ENCODE measurements at places on chromosomes 16 and 17.

DNA sequence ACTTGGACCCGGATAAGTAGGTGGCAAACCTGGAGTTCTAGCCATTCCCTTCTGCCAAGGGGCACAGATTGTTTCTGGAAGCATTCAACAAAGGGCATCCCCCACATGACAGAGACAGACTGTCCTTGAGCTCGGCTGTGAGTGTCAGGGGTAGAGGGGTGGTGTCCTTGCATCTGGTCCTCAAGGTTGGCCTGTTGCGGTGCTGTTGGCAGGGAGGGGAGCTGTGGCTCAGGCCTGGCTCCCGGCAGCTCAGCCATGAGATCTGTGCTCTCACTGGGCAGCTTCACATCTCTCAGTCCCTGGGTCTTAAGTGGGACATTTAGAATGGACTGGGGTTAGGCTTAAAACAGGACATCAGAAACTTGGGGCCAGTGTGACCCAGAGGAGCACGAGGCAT, 20.4 kb downstream of the CCDC182 start:
- DNase-seq = no peak

GRCh38 chr16:14004031-14004728, 66.9 kb upstream of the MRTFB start:
- DNase-seq = no peak

DNA sequence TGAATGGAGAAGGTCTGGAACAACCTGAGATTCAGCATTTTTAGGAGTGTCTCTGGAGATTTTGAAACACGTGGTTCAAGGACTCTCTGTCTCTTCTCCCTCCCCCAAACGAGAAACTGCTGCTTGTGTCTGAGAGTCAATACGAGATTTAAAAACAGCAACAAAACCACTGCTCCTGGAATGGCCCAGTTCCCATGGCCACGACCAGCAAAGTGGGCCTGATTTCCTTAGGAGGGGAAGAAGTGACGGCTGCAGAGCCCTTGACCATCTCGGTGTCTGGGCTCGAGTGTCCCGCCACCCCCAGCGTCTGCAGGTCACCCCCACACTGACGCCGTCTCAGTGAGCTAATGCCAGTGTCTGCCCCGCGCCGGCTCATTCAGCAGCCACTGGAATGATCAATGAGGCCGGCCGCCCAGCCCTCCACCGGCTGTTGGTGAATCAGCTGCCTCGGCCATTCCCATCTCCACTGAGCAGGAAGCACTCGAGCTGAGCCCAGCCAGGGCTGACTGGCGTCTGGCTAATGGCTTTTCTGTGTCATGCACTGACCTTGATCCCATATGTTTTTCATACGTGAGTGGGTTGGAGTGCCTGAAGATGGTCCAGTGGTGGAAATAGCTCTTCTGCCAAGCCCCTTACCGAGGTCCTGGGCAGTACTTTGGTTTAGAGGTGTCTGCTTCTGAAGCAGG, 151.8 kb downstream of the PITPNC1 start:
- DNase-seq = no peak

GRCh38 chr16:16184594-16184993, 38.7 kb downstream of the ABCC6 start:
- DNase-seq = no peak

- no peak for DNase-seq
Measured at GRCh38 chr16:3460121-3460520, 16.6 kb downstream of the NAA60 start.

- no peak for DNase-seq
Measured at GRCh38 chr17:59349178-59349577, 17.7 kb downstream of the YPEL2 start.

DNA sequence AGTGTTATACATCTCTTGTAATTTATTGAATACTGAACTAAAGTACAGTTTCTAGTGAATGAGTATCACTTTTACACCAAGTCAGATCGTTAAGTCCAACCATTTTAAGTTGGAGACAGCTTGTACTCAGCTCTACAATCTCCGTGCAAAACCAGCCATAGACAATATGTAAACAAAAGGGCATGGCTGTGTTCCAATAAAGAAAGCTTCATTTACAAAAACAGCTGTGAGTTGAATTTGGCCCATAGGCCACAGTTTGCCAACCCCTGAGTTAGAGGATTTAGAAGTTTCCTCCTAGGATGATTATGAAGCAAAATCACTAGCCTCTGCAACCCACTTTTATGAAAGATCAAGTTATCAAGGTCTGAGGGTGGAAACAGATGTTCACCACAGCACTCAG, 105.7 kb upstream of the RCVRN start:
- DNase-seq = no peak

- no peak for DNase-seq
Measured at GRCh38 chr17:77666462-77666861, 292.0 kb upstream of the TNRC6C start.

GRCh38 chr17:49123061-49123460, 9.5 kb upstream of the B4GALNT2 start:
- no peak for DNase-seq

DNA sequence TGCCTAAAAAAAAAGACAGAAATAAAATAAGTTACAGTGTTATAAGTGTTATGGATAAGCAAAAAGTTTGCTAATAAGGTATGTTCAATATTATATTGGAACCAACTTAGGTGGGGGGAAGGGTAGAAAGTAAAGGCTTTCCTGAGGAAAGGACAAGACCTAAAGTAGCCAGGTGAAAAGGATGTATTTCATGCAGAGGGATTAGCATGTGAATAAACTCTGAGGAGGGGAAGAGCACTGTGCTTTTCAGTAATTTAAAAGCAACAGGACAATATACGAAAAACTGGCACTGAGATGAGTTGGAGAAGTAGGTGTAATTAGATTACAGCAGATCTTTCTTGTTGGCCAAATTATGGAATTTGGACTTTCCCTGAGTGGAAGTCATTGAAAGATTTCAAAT, 7.6 kb downstream of the TOP2A start:
- no peak for DNase-seq

- DNase-seq = no peak
Measured at GRCh38 chr16:81514041-81514559, 69.5 kb downstream of the CMIP start.

DNA sequence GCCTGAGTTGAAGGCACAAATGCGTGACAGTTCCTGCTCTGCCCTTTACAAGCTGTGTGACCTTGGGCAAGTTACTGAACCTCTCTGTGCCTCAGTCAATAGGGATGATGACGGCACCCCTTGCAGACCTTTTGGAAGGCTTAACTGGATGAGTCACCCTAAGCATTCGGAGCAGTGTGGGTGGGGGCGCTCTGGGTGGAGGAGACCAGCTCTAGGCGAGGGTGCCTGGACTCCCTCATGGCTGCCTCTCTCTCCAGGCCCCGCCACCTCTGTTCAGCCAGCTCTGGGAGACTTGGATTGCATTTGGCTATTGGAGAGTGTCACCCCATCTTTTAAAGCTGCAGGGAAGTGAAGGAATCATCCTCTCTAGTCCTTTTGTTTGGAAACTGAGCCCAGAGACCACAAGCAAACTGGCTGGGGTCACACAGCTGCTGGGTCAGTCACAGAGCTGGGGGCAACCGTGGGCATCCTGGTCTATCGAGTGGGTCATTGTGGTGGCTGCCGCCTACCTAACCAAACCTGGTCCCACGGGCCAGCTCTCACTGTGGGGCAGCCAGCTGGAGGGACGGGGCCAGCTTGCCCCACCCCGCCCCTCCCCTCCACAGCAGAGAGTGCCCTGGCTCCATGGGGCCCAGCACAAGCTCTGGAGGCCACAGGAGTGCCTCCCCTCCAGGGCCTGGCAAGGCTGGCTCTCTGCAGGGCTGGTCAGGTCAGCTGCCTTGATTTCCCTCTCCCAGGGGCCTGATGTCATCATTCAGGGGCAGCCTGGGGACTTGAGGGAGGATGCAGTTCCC, 20.2 kb upstream of the GSE1 start:
- no peak for DNase-seq
